Stimulated activated CD8-positive, alpha-beta memory T cell treated with anti-CD3 and anti-CD28 coated beads, Interleukin-4, amount 100 ng/mL, for 4 hours (primary cell): ENCODE measurements at places on chromosomes 6 and 20.

- DNase-seq = no peak
Observed at GRCh38 chr20:23200413-23200812, 114.3 kb upstream of the CD93 start.

GRCh38 chr6:12980741-12981140, 264.2 kb downstream of the PHACTR1 start:
- DNase-seq = no peak

DNA sequence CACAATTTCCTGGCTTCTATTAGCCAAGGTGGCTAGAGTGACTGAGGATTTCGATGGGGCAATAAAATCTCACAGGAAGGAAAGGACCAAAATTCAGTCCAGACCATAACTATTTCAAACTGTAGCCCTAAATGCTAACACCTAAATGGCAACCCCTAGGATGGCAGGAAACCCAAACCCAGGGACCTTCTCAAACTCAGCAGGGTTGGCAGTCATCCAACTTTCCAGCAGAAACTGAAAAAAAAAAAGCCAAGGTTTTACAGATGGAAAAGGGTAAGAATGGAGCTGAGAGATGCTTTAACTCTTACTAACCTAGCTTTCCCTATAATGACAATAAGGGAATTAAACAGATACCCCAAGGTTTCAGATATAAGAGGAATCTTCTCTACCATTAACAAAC, 10.5 kb downstream of the IBTK start:
- no peak for DNase-seq

DNA sequence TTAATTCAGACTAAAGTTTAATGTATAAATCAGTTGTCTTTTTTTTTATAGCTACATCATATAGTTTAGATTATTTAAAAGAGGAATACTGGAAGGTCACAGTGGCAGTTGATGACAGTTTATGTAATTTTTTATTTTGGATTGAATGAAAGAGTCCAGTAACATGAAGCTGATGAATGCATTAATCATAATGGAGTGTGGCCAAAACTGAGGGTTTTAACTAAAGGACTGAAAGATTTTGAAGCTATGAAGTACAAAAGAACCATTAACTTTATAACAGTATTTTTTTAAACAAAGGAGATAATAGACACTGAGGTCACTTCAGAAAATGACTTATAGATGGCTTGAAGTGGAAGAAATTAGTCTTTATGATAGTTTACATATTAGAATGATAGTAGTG, 41.3 kb downstream of the TRMT11 start:
- DNase-seq = no peak

GRCh38 chr6:87066449-87067333, 28.2 kb downstream of the CGA start:
- DNase-seq = no peak

DNA sequence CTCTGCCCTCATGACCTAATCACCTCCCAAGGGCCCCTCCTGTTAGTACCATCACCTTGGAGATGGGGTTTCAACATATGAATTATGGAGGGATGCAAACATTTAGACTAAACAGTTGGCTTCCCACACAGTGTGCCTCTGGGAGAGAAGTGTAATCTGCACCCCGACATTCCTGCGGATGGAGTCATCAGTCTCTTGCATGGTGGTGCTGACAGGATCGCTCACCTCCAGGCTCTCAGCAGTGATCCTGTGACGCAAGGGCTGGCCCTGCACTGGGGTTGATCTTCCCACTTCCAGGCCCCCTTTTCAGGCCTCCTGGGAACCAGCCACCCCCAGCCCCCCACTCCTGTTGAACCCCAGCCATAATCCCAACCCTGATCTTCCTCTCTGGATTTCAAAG, 16.0 kb upstream of the PI16 start:
- no peak for DNase-seq

DNA sequence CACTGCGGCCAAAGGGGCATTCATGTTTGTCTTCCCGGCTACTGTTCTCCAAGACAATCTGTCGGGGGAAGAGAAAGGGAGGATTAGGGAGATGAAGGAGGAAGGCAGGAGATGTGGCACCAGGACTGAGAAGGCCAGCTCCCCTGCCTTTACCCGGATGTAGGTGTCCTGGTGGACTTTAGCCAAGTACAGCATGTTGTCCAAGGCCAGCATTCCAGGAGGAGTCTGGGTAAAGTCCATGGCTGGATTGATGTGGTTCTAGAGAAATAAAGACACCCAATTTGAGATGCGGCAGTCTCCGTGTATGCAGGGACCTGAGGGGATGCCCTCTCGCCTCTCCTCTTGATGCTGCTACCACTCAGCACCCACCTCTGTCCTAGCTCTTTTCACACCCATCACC, 32.0 kb downstream of the ELMO2 start:
- DNase-seq = no peak

- DNase-seq = peak; percentile 22
Observed at GRCh38 chr6:43628393-43629103, 516 bp downstream of the GTPBP2 start.

GRCh38 chr6:149508485-149508884, 23.7 kb upstream of the ZC3H12D start:
- no peak for DNase-seq

- no peak for DNase-seq
Observed at GRCh38 chr20:53448875-53449274, 144.8 kb downstream of the ZNF217 start.

DNA sequence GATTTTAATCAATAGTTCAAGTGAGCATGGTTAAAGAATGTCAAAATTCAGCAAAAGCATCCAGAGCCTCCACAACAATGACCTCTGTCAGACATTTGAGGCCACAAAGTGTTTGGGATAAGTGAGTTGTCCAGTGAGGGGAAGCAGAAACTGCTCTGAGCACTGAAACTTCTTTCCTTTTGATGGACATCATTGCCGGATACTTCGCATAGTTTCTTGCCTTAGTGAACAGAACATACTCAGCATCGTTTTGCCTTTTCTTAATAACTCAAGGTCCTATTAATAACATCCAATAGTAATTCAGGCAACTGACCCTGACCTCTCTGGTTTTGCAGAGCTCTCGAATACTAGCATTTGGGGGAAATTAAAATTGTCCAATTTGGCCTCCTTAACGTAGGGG, 78.6 kb downstream of the EDN3 start:
- DNase-seq = no peak

GRCh38 chr20:58868795-58869194, 16.3 kb downstream of the GNAS start:
- no peak for DNase-seq

DNA sequence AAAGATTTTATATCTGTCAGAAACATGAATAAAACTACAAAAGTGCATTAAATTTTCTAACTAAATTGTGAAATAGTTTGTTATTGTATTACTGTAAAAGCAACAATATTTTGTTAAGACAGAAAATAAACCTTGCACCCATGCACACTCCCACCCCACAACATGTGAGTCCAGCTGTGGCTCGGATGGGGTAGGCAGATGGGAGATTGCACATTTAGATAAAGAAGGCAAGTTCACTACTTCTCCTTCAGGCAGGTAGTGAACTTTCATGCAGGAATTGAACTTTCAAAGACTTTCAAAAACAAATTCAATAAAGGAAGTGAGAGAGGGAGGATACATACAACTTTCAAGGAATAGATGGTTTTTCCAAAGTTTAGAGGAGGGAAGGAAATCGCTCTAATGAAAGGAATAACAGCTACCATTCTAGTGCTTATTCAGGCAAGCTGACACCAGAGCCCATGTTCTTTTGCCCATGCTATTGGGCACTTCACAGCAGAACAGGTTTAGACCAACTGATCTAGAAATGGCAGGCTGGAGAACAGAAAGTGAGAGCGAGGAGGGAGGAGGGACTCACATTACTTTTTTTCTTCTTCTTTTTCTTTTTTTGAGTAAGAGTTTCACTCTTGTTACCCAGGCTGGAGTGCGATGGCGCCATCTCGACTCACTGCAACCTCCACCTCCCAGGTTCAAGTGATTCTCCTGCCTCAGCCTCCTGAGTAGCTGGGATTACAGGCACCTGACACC, 28.5 kb downstream of the SF3B5 start:
- no peak for DNase-seq

- DNase-seq = no peak
Observed at GRCh38 chr6:167409694-167410093, 84.8 kb downstream of the TTLL2 start.
